ENCODE measurements at places on chromosomes 11 and 22. TPM values are rescaled to one million over a fixed set of nuclear protein-coding genes. Genes with fewer than 3 reads are reported as not detected.

DNA sequence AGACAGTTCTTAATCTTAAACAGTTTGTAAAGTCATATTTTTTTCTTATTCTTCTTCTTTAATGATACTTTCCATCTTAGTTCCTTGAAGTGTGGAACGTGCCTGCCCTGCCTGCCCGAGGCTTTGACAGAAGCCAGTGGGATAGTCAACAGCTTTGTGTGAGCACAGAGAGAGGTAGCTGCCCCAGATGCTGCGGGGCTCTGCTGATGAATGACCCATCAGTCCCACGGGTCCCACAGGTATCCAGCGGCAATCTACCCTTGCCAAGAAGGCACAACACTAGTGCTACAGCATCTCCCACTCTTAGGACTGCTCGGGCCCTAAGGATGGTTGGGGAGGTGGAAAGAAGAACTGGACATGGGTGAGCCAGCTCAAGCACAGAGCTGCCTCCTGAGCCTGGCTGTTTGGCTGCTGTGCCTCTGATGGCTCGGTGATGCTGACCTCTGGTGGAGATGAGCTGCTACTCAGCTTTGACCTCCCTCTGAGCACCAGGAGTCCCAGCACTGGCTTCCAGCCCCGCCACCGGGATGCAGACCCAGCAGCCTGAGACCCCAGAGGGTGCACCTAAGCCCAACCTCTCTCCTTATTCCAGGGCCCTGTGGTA, 11.8 kb upstream of the APLNR start:
- peak; percentile 88 for DNase-seq
- H3K4me1 ChIP-seq: peaks cover 6% of the 10 kb centered on the region
- no peak overlapping the region for H3K27ac ChIP-seq
- H3K27me3 ChIP-seq: no peaks in the 10 kb centered on the region
- no peak overlapping the region for H3K4me3 ChIP-seq

Gene ANKK1
- 0.77 TPM for total RNA-seq

Gene CTSC
- total RNA-seq: 304 TPM

DNA sequence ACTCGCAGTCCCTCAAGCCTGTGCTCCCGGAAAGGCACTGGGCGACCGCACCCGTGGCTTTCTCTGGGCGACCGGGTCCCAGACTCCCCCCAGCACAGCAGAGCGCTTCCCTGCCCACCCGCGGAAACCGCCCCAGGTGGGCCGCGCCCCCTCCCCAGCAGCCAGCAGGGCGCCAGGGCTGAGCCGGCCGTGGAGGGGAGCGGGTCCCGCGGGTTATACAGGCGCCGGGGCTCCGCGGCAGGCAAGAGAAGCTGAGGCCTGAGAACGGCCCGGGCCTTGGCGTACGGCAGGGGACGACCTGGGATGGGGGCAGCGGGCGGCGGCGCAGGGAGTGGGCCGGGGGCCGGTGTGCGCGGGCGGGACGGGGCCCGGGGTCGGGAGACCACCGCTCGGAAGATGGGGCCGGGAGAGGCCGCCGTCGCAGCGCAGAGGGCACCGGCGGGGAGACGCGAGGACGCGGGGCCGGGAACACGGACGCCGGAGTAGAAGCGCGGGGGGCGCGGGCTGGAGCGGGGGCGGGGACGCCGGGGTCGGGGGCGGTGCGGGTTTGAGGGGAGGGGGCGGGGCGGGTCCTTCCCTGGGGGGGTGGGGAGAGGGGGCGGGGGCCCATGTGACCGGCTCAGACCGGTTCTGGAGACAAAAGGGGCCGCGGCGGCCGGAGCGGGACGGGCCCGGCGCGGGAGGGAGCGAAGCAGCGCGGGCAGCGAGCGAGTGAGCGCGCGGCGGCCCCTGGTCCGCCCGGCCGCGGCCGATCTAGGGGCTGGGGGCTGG, at the start of gene MDK:
Gene MDK, plus strand, starts transcription at position 622 of the 771 bp plus-strand sequence. CDS start 389 bp downstream, outside the sequence.
- peaks cover 7% of the 10 kb centered on the region for H3K4me1 ChIP-seq
- no peaks in the 10 kb centered on the region for H3K36me3 ChIP-seq
- peak within 1 kb of the TSS; percentile 25 for H3K27ac ChIP-seq
- H3K27me3 ChIP-seq: no peaks in the 10 kb centered on the region

Gene FOLH1
- 1.5 TPM for total RNA-seq

DNA sequence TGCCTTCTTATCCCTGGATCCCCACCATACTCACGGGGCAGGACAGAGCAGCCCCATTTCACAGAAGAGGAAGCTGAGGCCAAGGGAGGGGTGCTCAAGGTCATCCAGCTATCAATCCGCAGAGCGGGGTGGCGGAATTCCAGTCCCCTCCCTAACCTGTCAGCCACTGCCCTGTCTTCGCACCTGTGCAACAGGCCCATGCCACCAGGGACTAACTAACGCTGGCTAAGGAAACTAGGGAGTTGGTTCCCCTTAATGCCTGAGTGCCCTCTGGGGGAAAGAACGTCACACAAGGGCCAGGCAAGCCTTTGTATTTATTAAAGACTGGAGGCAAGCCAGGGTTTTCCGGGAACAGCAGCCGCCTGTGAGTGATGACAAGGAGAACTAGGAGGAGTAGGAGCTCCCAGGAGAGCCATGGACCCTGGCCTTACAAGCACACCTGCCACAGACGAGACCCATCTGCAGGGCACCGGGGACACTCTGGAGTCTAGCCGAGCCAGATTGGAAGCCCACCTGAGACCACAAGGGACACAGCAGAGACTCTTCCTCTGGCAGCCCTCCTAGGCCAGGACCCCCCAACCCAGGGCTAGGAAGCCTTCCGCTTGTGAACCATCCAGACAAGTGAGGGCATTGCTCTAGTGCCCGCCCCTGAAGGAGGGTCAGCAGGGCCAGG, 64.4 kb downstream of the MYH9 start:
- peaks cover 39% of the 10 kb centered on the region for H3K4me1 ChIP-seq
- peaks cover 55% of the 10 kb centered on the region for H3K36me3 ChIP-seq
- H3K27ac ChIP-seq: peak overlapping the region; percentile 91

DNA sequence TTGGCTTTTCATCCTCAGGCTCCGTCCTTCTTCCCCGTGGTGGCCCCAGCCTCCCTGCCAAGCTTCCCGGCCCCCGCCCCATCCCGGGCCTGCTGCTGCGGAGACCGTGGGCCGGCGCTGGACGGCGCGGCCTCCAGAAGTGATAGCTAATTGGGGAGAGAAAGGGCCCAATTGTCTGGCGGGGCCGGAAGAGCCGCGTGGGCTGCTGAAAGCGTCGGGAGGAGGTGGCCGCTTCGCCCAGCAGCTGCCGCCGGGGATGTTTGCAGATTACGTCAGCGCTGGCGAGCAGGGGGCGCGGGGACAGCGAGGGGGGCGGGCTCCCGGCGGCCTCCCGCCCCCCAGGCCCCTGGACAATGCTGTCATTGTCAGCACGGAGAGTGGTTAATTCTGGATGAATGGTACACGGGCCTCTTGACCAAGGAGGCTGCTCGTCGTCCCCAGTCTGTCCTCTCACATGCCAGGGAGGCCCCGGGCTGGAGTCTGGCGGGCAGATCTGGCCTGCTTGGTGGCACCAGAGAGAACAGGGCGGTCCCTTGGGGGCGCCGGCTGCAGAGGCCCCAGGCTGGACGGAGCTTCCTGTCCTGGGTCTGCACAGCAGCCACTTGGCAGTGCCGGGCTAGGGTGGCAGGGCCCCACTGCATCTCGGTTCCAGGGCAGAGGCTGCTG, 1.6 kb downstream of the SMIM38 start:
- peak; percentile 92 for DNase-seq

Gene RIMBP3B
- 0.21 TPM for total RNA-seq

Measured in lung (tissue), 17 donors.